Activated effector memory CD4-positive, alpha-beta T cell treated with anti-CD3 and anti-CD28 coated beads, Interleukin-2, amount 50 U/mL, for 16 hours (primary cell): ENCODE measurements at places on chromosomes 1 and 21.
A peak's percentile ranks its signal among the peaks of the same experiment; 100 is the strongest.

DNA sequence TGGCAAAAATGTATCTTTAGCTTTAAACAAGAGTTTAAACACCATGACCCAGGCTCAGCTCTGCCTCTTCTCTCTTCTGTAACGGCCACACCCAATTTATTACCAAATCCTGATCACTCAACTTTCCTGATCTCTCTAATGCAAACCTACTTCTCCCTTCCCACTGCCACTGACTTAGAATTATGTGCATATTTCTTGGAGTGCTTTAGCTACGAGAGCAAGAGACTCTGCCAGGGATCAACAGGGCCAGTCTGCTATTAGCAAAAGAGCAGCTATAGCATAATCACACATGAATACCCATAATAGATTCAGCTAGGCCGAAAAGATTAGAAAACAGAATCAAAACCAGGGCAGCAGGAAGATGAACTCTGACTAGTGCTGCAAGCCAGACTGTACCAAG, 215.5 kb downstream of the MRPL39 start:
- DNase-seq, result no peak

DNA sequence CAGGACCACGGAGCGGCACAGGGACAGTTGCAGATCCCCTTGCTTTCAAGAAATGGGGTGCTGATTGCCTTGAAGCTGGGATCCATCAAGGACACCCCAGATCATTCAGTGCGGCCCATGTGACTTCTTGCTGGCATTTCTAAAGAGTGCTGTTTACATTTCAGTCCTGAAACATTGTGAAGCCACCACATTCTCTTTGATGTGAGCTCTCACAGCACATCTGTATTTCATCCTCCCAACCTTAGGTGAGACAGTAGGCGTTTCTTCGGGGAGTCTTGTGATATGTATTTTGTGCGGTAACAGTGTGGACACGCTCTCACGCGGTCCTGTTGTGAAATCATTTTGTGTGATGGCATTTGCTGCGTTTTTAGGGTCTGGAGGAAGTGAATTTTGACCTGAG, 57.2 kb downstream of the CACHD1 start:
- no peak for DNase-seq

DNA sequence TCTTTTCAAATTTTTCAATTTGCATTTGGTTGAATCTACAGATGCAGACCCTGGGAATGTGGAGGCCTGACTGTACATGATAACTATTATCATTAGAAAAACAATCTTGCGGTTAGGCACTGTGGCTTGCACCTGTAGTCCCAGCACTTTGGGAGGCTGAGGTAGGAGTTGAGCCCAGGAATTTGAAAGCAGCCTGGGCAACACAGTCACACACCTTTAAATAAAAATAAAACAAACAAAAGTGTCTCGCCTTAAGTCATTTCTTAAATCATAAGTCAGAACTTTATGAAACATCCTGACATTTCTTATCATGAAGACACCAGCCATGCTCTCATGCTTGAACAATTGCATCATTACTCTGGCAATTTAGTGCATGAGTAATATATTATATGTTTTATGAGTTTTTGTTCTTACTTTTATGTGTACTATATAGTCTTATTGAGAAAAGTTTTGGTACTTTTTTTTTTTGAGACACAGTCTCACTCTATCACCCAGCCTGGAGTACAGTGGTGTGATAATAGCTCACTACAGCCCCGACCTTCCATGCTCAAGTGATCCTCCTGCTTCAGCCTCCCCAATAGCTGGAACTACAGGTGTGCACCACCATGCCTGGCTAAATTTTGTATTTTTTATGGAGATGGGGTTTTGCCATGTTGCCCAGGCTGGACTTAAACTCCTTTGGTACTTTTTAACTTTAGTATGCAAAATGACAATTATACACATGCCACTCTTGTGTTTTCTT, 7.8 kb downstream of the TBX19 start:
- no peak for DNase-seq

- DNase-seq, result peak; percentile 24
These were observed 160.5 kb downstream of the ACTL8 start for GRCh38 chr1:17915511-17916197.

GRCh38 chr1:223123011-223123610, 19.9 kb downstream of the TLR5 start:
- no peak for DNase-seq

DNA sequence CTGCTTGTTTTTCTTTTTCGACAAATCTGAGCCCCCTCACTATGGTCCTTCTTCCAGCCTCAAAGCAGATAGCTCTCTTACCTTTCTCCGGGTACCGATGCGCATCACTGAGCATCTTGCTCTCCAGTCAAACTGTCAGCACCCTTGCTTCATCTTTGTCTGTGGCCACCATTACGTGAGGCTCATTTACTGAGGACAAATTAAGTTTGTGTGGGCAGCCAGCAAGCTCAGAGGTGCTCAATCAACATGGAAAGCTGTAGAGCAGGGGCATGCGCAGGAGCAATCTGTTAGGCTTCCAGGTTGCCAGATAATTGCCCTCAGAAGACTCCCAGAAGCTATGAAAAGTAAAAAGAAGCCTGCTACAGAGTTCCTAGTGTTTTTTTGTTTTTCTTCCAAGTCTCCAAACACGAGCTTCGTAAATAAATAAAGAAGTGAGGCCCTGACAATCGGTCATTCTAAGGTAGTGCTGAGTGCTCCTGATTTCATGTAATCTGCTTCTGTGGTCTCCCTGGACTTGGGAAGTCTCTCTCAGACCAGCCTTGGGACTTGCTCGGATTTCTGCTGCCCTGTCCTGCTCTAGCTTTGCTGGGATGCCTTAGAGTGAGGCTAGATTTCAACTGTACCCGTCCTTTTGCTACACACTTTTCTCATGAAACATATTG, 1.8 kb downstream of the C1orf53 start:
- no peak for DNase-seq

DNA sequence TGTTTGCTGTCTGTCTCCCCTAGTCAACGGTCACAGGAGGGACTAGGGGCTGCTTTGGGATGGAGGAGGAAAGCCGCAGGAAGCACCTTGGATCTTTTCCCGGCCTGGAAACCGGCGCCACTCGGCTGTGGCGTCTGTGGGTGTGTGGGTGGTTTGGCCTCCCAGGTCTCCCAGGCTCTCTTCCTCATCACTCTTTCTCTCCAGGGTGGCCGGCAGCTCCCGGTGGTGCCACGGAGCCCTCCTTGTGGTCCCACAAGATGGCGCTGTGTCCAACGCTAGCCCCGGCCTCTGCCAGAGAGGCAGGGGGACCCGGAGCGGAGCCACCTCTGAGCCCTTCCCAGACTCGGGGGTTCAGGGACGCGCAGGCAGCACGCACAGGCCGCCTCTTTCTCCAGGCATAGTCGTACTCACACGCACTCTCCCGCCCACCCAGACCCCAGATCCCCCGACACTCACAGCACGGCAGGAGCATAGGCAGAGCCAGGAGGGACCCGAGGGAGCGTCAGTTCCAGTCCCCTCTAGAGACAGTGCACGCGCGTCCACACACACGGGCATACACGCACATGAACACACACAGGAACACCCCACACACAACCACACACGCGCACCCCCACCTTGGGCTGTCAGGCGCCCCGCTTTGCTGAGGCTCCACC, 31.2 kb downstream of the CDCP2 start:
- DNase-seq, result peak; percentile 83

- no peak for DNase-seq
These were observed 10.4 kb downstream of the JUN start for GRCh38 chr1:58773406-58773840.
